ENCODE measurements at places on chromosomes 5 and 9. TPM values are rescaled to one million over a fixed set of nuclear protein-coding genes. Genes with fewer than 3 reads are reported as not detected.

PKD2L2 gene
- total RNA-seq, result not detected

OBP2B gene
- total RNA-seq, result not detected

HIGD2A gene
- 17.0 TPM for total RNA-seq

MAPK9 gene
- total RNA-seq, result 35.4 TPM

CEL gene
- 0.12 TPM for total RNA-seq

GRPEL2 gene
- total RNA-seq, result 36.7 TPM

DOCK2 gene
- total RNA-seq, result 3.0 TPM

IRX4 gene
- not detected for total RNA-seq

DMGDH gene
- total RNA-seq, result 3.6 TPM

UNC13B gene
- total RNA-seq, result 20.7 TPM

MTREX gene
- 214 TPM for total RNA-seq

PCDHGC3 gene
- total RNA-seq, result 39.6 TPM

PCDHB5 gene
- total RNA-seq, result 0.50 TPM

CCDC127 gene
- 5.5 TPM for total RNA-seq

SLC12A7 gene
- total RNA-seq, result 17.6 TPM

TAL2 gene
- total RNA-seq, result 0.12 TPM

PCDHA1 gene
- under 0.01 TPM for total RNA-seq

GOLM1 gene
- 123 TPM for total RNA-seq

CRHBP gene
- total RNA-seq, result 0.25 TPM

GNG10 gene
- 104 TPM for total RNA-seq

Measured in uterine smooth muscle cell (primary cell).